Fibroblast of gingiva (primary cell): ENCODE measurements at places on chromosomes 6 and 20.

DNA sequence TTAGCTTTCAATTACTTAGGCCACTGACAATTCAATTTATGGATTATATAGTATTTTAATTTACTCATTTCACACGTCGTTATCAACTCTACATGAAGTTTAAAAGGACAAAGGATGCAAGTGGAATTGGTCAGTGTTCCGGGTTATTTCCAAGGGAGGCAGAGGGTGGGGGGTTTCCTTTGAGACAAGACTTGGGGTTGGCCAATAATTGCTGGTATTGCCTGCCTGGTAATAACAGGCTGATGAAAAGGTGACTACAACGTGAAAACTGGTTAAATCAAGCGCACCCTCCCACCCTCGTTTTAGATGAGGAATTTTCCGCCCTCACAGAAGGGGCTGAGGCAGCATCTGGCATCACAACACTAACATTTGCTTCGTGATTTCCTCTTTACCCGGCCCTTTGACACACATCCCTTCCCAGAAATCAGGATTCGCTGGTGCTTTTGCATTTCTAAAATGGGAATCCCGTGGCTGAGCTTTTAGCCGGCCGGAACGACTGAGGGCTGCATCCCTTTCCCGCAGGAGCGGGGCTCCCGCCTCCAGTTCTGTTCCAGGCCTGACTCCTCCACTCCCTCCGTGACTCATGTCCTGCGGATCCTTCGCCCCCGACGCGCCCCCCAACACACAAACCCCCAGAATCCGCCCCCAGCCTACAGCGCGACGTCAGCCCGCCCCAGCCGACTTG, 999 bp upstream of the PIM1 start:
- DNase-seq, result no peak

DNA sequence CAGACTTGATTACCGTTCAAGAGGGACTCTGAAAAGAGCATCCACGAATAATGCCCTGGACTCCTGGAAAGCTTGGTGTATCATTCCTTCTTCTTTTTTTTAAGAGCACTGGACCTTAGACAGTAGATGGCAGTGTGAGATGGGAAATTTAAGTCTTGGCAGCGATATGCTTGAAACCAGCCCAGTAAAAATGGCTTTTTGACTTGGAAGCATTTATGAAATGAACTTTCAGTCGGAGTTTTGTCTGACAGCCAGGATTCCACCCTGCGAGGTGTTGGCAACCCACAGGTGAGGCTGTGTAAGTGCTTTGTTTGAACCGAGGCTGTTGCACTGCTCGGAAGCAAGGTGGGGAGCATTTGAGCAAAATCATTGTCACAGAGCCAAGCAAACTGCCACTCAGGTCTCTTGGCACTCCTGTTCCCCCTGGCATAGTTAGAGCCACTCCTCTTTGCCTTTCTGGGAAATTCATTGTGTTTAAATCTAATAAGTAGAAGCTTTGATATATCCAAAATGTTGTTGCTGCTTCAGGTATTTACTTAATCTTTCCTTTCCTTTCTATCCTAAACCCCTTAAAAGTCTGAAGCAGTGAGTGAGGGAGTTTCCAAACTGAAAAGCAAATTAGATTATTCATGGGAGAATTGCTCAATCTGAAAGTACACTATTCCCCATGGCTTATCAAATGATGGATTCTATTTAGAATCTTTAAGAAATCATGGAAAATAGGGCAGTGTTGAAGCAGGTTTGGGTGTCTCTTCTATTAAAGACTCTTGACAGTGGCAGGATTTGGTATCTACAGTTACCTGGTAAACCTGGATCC, 272.8 kb upstream of the SLC35B3 start:
- DNase-seq, result peak; percentile 42

- DNase-seq, result no peak
These were observed 117.3 kb upstream of the ARMC2 start for GRCh38 chr6:108730635-108731515.

DNA sequence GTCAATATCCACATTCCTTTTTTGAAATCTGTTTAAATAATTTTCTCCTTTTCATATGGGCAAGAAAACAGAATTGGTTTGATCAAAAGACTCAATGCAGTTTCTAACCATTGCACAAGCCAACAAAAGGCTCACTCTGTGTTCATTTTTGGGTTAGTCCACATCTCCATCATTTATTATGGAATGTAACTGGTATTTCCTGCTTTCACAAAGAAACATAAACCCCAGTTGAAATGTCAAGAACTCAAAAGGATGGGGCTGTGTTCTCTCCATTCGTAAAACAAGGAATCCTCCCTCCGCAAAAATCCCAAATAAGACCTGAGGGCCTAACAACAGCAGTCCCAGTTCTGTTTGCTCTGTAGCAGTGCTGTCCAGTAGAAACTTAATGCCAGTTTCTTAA, 420.9 kb downstream of the GJA1 start:
- DNase-seq, result peak; percentile 72

- DNase-seq, result no peak
These were observed 138.7 kb downstream of the ZMYND8 start for GRCh38 chr20:47217482-47218446.

- no peak for DNase-seq
These were observed 2.7 kb upstream of the BTN2A2 start for GRCh38 chr6:26380256-26380655.

- no peak for DNase-seq
These were observed 47.2 kb upstream of the MLN start for GRCh38 chr6:33850869-33851541.

DNA sequence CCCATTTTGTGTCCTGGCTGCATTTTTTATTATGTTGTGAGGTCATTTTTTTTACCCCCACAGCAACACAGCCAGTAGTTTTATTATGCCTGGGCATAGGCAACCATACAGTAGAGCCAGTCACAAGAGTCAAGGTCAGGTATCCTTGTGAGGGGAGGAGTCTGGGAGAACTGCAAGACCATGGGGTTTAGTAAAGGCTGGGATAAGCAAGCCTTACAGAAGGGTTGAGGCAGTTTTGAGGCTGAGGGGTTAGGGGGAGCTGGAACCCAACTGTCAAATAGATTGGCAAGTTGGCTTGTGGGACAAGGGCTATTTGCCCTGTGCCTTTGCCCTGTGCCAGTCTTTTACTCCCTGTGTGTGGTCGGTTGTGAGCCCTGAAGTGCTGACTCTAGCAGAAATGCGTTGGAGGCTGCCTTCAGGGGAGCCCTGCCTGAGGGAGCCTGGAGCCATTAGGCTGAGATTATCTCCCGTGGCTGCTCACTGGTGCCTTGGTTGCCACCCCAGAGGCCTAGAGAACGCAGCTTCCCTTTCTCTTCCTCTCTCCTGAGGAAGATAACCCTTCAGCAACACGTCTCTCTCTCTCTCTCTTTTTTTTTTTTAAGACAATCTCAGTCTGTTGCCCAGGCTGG, 31.1 kb downstream of the RALY start:
- no peak for DNase-seq

GRCh38 chr20:4443016-4443415, 278.7 kb upstream of the PRND start:
- DNase-seq, result no peak

DNA sequence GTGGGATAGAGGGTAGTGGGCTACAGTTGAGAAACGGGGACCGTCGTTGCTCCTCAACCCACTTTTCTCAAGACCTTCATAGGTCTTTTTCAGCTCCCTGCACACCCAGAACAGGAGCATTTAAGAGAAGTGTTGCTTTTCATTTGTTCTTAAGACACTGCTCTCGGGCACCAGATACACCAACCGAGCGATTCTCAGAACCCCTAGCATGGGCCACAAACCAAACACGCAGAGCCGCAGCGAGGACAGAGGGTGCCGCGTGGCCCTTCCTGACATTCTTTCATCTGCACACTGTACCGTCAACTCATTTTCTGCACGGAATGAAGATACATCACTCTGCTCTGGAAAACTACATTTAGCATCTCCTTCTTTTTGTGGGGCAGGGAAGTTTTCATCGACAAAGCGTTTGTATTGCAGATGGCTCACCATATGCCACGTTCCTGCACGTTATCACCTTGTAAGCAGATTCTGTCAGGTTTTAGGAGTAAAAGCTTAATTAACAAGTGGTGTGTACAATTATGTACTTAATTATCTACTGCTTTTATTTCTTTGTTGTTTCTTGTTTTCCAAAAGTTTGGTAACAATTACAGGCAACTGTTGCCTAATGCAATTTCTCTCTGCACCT, 70.4 kb upstream of the MLN start:
- no peak for DNase-seq

DNA sequence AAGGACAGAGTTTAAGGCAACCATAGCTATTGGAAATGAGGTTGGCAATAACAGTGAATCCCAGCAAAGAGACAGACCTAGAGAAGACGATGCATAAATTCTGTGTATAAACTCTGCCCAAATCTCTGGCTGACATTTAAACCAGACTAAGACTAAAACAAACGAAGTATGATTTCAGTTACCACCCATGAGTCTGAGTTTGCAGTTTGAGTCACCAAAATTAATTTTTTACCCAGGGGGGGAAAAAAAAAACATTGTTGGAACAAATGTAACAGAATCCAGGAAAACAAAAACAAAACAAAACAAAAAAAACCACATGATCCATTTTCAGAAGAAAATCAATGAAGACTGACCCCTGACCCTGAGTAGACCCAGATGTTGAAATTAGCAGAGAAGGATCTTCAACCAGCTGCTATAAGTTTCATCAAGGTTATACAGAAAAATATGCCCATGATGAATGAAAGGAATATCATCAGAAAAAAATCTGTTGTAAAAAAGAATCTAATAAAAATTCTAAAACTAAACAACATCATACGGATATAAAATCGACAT, 190.8 kb downstream of the GMDS start:
- peak; percentile 40 for DNase-seq

GRCh38 chr6:161254126-161254463, 19.8 kb downstream of the AGPAT4 start:
- DNase-seq, result no peak

GRCh38 chr6:101776919-101777350, 383.4 kb downstream of the GRIK2 start:
- DNase-seq, result no peak

GRCh38 chr20:51442602-51443001, 99.9 kb downstream of the NFATC2 start:
- DNase-seq, result no peak

GRCh38 chr6:45156075-45156474, 172.1 kb upstream of the RUNX2 start:
- no peak for DNase-seq

GRCh38 chr6:7911345-7911725, 747 bp upstream of the TXNDC5 start:
- DNase-seq, result no peak

DNA sequence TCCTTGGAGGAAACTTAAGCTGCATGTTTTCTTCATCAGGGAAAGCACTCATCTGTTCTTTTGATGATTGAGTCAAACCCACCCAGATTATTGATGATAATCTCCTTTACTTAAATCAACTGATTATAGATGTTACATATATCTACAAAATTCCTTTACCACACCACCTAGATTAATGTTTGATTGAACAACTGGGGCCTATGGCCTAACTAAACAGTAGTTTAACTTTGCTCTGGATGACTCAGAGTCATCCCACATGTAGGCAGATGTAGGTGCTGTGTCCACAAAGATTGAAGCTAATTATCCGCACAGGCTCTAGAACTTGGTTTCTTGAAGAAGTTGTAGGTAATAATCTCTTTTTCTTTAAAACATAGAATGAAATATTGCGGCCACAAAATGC, 42.2 kb downstream of the PKIB start:
- DNase-seq, result no peak

DNA sequence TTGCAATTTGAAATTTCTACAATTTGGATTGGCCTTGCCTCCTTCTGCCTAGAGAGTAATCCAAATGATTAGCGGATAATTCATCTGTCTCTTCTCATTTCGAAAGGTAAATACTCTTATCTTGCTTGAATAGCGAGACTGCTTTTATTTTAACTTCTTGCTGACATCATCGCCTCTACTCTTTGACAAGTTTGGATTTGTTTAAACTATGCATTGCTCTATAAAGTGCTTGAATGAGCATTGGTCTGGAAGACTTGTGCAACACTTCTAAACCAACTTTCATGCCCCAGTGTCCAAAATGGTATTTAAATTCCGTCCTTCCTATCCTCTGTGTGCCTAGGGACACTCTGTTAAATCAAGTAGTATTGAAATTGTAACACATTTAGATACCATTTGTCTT, 384.1 kb upstream of the SLC35B3 start:
- no peak for DNase-seq

DNA sequence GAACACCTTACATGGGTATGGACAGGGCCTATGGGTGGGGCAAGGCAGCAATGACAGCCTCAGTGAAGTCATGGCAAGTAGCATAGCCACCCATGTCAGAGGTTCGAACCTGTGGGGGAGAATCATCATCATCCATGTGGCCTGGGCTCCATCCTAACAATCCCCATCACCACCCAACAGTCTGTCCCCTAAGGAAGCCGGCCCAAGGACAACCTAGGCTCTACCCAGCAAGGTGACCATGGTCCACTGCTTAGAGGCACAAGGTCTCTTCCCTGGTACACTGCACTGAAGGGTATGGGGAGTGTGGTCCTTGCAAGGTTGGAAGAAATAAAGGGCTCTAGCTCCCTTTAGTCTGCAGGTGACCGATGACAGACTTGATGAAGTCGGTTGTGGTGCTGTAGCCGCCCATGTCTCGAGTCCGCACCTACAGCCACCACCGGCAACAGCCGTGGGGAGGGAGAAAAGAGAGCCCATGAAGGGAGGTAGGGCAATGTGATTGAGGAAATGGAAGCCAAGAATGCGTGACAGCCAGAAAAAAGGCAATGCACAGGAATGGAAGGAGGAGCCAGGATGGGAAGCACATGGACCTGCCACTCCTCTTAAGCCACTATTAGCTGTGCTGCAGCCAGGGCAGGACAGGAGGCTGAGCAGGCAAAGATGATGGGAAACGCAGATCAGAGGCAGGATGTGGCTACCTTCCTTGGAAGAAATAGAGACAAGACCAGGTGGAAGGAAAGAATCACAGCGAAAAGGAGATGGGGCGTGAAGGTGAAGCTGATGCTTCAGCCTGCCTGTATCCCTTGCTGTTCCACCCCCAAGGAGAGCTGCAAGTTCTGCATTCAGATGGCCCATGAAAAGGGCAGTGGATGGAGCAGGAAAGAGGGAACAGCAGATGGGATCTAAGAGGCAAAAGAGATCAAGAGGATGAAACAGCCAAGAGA, 5.3 kb downstream of the IDH3B start:
- DNase-seq, result no peak

DNA sequence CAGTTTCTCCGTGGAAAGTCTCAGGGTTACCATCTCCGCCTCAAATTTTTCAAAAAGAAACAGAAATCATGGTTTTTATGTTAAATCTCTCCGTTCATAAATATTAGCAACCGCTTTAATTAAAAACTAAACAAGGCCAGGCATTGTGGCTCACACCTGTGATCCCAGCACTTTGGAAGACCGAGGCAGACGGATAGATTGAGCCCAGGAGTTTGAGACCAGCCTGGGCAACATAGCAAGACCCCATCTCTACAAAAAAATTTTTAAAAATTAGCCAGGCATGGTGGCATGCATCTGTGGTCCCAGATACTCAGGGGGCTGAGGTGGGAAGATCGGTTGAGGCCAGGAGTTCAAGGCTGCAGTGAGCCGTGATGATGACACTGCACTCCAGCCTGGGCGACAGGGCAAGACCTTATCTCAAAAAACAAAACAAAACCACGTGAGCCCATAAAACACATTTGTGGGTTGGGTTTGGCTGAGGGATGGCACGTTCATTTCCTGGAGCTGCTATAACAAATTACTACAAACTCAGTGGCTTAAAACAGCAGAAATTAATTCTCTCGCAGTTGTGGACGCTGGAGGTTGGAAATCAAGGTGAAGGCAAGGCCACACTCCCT, 223.2 kb downstream of the ZNF217 start:
- DNase-seq, result no peak
